Right renal pelvis (tissue), 4 donors: ENCODE measurements at places on chromosomes 13 and 19.

- DNase-seq: no peak
Measured at GRCh38 chr13:44013758-44014291, 134.1 kb downstream of the LACC1 start.

GRCh38 chr19:55098716-55099556 lies 18.5 kb downstream of the PPP1R12C start:
- DNase-seq: no peak

GRCh38 chr13:39452417-39452816 lies 150.6 kb downstream of the LHFPL6 start:
- DNase-seq: no peak

DNA sequence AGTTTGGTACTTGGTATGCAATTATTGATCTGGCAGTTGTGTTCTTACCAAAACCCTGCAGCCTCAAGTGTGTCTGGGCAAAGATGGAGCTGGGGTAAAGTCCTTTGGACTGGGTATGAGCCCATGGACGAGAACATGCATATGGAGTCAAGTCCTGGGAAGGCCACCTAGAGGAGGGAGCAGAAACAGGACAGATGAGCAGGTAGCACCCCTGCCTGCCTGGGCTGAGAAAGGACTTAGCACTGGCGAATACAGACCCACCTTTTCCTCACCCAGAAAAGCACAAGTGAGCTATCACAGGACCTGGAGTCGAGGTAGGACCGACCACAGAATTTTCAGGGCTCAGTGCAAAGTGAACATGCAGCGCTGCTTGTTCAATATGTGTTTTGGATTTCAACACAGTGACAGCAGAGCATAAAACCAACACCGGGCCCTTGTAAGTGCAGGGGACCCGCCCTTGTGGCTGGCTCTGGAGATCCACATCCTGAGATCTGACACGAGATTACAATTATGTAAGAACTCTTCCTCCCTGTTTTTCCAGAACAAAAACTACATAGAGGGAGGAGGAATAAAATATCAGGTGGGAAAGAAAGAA lies 25.9 kb downstream of the IGFL2 start:
- no peak for DNase-seq

- DNase-seq: no peak
Measured at GRCh38 chr19:6733338-6734095, 3.9 kb downstream of the GPR108 start.

GRCh38 chr13:62209529-62209928 lies 793.9 kb upstream of the PCDH20 start:
- DNase-seq: no peak

DNA sequence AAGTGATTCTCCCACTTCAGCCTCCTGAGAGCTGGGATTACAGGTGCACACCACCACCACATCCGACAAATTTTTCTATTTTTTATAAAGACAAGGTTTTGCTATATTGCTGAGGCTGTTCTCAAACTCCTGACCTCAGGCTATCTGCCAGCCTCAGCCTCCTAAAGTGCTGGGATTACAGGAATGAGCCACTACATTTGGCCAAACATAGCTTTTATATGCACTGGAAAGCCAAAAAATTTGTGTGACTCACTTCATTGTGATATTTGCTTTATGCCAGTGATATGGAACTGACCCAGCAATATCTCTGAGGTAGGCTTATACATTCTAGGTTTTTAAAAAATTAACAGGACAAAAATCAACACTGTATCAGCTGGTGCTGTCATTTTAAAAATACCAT lies 26.8 kb upstream of the ACOD1 start:
- no peak for DNase-seq

- DNase-seq: no peak
Measured at GRCh38 chr13:27556109-27556508, 64.2 kb downstream of the LNX2 start.

DNA sequence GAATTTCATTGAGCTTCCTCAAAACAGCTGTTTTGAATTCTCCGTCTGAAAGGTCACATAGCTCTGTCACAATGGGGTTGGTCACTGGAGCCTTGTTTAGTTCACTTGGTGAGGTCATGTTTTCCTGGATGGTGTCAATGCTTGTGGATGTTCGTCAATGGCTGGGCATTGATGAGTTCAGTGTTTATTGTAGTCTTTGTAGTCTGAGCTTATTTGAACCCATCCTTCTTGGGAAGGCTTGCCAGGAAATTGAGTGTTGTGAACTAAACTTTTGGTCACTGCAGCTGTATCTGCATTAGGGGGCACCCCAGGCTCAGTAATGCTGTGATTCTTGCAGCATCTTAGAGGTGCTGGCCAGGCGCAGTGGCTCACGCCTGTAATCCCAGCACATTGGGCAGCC lies 22.0 kb downstream of the BLOC1S3 start:
- DNase-seq: no peak

DNA sequence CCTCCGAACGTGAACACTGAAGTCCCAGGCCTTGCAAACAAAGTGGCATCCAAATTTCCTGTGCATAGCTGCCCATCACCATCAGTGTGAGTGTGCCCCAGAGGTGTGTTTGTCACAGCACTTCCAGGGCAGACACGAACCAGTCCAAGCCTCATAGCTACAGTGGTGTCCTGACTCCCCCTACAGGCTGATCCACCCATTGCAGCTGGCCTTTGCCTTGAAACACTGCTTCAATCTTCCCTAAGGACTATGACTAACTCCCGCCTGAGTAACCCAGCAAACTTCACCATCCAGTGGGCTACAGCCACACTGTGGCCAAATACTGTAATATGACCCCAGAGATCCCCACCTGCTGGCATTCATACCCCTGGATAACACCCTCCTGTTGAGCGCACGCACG lies 3.9 kb downstream of the ZNF266 start:
- DNase-seq: no peak

GRCh38 chr13:95356916-95357315 lies 55.7 kb upstream of the ABCC4 start:
- no peak for DNase-seq

- DNase-seq: no peak
Measured at GRCh38 chr13:56271686-56272085, 869.0 kb upstream of the PRR20A start.

DNA sequence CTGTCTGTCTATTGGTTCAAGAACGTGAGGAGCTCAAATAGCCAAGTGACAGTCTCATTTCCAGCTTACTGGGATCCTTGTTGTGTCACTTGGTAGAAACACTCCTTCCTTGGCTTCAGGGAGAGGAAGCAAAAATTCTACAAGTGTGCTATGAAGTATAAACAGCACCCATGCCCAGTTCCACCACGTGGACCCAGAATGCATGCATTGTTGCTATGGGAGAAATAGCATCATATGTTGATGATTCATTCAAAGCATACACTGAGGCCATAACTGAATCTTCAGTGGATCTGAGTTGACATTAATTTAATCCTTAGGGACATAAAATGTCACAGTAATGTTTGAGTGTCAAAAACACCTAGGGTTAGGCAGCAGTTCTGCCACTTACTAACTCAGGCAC lies 199.0 kb upstream of the RXFP2 start:
- DNase-seq: no peak

DNA sequence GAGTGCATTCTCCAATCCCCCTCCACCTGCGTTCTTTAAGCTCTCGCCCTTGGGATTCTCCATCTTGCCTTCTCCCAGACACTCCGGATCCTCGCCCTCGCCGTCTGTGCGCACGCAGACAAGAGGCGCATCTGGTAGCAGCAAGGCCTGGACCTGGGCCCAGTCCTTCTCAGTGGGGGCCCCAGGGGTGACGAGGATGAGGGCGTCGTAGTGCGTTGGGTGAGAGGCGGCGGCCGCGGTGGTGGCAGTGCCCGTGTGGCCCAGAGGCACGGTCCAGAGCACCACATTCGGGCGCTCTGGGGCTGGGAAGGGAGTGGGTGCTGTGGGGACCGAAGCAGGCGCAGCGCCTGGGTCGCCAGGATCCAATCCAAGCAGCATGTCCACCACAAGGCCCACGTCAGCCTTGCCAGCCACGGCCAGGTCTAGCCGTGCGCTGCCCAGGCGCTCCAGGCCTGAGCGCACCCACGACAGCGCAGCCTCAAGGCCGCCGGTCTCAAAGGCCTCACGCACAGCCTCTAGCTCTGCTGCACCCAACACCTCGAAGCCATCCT lies 3.1 kb downstream of the IRGQ start:
- DNase-seq: no peak

DNA sequence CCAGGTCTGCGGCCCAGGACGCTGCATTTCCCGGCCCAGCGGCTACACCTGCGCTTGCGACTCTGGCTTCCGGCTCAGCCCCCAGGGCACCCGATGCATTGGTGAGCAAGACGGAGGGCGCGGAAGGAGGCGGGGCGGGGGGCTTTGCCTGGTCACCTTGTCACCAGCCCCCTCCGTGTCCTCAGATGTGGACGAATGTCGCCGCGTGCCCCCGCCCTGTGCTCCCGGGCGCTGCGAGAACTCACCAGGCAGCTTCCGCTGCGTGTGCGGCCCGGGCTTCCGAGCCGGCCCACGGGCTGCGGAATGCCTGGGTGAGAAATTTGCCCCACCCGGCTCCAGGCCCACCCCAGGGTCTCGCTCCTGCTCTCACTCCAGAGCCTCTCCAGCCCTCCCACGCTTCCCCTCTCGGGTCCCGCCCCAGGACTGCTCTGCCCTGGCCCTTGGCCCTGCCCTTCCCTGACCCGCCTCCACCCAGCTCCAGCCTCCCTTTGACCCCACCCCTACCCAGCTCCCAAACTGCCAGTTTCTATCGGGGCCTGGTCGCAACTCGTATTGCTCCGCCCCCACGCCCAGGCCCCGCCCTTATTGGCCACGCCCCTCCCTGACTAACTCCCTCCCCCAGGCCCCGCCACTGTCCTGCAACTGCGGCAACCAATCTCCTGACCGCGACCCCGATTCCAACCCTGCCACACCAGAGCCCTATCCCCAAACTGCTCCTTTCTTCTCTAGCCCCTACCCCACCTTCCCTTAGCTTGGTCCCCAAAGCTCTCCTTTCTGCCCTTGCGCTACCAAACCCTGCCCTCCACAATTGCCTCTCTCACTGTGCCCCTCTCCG lies 8.6 kb downstream of the LTBP4 start:
- no peak for DNase-seq
